ENCODE measurements at places on chromosomes 6 and 20.

- DNase-seq, result no peak
Measured at GRCh38 chr6:86476311-86476710, 461.0 kb upstream of the HTR1E start.

- no peak for DNase-seq
Measured at GRCh38 chr6:142210606-142211005, 63.5 kb downstream of the VTA1 start.

DNA sequence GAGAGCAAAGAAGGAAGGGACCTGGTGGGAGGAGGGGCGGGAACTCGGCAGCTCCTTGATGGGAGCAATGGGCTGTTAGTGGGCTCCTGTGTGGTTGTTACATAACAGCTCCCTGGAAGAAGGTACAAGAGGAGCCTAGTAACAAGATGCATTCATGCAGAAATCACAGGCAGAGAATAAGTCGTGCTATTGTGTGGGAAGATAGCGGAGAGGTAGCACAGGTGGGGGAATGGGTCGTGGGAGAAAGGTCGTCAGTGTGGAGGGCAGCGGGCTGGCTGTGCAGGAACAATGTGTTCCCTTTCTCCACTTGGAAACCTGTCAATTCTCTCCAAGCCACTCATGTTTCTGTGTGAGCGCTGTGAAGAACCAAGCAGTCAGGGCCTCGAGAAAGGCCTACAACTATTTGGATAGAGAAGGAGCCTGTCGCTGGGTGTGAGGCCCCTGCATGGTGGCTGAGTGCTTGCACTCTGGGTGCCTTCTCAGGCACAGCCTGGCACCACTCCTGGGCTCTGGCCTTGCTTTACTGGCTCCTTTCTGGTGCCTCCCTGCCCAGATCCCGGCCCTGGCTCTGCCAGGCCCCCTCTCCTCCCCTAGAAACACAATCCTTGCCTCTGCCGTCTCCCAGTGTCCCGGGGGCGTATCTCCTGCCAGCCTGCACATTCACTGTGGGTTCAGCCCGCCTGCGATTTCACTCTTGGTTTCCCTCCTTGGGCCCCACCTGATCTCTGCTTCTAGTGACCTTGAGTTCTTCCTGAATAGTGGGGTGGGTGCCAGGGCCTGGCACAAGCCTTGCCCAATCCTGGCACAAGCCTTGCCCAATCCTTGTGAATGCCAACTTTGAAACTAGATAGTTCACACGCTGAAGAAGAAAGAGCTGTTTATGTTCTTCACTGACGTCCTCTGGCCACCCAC lies 7.4 kb upstream of the FGD2 start:
- no peak for DNase-seq

DNA sequence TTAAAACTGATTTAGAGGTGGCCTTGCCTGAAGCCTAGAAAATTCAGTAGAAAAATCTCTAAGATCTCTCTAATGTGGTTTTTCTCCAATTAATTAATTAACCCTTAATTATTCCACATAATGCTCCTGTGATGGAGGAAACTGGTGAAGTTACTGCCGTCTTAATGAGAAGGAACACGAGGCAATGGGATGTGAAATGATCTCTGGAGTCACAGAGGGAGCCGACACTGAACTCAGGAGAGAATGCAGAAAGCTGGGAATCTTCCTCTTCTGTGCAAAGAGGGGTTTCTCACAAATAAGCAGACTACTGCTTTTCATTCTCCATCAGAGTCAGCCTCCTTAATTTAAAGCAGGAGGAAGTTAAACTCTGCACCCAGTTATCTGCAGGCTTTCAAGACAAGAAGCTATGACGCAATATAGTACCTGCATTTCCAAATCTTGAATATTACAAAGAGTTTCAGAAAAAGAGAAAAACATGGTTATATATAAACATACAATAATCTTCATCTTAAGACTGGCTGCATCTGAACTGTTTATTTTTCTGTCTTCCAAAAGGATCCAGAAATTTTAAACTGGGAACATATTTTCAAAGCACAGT lies 18.1 kb upstream of the SNRPB2 start:
- DNase-seq, result no peak
